ENCODE measurements at places on chromosomes 13 and 19.
A peak's percentile ranks its signal among the peaks of the same experiment; 100 is the strongest.

DNA sequence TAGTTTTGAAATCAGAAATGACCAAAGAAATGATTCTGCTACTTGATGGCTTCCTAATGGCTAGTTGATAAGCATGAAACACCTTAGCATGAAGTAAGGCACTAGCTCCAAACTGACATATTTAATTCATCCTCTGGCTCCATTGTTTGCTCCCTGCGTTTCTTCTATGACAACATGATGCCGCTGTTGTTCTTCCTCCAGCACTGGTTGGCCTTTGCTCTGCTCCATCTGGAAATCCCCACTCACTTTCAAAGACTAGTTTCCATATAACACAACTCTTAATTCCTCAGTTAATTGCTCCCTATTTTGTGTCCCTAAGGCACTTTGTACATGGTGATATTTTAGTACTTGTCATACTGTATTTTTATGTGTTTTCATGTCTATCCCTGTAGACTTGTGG, 151.6 kb downstream of the GPC6 start:
- DNase-seq: no peak

GRCh38 chr13:27044837-27045570, 126.6 kb downstream of the USP12 start:
- DNase-seq: no peak

DNA sequence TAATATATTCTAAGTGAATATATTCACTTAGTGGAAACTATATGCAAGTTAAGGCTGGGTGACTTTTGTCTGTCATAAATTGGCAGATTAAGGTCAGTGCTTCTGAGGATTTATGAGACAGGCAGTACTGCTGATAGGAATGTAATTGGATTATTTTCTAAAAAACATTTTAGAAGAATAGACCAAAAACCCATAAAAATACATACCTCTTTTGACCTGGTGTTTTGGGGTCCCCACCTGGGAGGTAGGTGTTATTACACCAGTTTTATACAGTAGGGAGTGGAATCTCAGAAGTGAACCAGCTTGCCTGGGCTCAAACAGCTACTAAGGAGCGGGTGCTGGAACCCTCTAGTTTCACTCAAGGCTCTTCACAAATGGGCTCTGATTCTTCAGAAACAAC, 25.3 kb downstream of the COG3 start:
- DNase-seq: no peak

GRCh38 chr19:6352381-6353165, 8.8 kb upstream of the CLPP start:
- DNase-seq: no peak

DNA sequence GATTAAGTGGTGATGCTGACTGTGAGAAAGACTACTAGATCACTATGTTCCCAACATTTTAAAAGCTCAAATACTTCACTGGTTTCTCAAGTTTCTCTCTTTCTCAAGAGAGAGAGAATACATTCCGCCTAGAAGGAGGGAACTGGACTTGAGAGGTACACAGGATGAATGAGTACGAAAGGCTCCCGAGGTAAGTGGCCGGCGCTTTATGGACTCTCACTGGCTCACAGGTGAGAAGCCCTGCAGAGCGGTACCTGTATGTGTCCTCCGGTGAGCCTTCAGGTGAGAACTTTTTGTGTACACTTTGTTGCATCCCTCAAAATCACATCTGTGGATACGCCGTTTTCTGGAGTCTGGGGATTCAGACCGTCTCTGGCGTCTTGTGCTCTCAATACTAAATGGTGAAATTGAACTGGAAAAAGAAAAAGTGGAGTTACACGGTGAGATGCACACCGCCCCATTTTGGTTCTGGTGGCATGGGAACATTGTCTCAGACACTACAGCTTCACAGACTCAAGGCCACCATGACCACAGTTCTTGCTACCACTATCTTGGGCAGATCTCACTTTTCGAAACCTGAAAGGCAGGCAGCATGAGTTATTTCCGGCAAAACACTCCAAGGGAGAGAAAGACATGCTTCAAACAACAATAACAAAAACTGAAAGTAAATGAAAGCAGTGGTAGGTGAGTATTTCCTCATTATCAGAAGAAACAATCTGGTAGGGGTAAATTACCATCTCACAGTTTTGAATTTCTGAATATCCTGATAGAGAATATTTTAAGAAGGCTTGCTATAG, 418.9 kb downstream of the KLF12 start:
- no peak for DNase-seq

DNA sequence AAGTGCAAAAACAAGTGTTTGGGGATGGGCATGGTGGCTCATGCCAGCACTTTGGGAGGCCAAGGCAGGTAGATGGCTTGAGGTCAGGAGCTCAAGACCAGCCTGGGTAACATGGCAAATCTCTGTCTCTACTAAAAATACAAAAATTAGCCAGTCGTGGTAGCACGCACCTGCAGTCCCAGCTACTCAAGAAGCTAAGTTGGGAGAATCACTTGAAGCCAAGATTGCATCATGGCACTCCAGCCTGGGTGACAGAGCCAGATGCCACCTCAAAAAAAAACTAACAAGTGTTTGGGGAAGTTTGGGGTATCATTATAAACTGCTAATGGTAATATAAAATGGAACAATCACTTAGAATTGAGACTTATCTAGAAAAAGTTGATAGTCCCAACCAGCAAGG, 24.6 kb downstream of the XPO4 start:
- DNase-seq: no peak

- DNase-seq: no peak
These were observed 82.7 kb downstream of the FOXO1 start for GRCh38 chr13:40583738-40584137.

- no peak for DNase-seq
These were observed 8.4 kb upstream of the PRR19 start for GRCh38 chr19:42293540-42293939.

GRCh38 chr19:17482877-17483604, 12.7 kb downstream of the SLC27A1 start:
- no peak for DNase-seq

DNA sequence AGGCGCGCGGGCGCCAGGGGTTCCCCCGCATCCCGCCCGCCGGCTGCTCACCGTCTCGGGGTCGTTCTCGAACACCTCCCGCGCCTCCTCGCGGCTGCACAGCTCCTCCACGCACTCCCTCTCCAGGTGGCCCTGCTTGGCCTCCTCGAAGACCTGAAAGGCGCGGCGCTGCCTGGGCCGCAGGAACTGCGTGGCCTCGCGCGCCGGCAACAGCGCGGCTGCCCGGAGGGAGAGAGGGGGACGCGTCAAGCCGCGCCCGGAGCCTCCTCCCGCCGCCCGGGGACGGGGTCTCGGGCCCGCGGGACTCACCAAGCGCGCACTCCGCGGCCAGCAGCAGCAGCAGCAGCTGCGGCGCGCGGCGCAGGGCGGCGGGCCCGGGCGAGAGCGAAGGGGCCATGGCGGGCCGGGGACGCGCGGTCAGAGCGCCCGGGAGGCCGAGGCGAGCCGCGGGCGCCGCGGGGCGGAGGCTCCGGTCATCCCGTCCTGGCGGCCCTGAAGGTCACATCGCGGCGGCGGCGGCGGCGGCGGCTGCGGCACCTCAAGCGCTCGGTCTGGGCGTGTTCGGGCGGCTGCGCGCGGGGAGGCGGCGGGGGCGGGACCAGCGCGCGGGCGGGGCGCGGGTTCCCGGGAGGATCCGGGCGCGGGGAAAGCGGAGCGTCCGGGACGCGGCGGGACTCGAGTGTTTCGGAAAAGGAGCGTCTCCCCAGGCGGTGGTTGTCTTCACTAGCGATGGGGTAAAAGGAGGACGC, at the start of gene GAS6:
Gene GAS6 (minus strand): TSS at position 553 of the 749 bp plus-strand sequence. CDS start 156 bp downstream, at position 397.
- DNase-seq: peak; percentile 34

DNA sequence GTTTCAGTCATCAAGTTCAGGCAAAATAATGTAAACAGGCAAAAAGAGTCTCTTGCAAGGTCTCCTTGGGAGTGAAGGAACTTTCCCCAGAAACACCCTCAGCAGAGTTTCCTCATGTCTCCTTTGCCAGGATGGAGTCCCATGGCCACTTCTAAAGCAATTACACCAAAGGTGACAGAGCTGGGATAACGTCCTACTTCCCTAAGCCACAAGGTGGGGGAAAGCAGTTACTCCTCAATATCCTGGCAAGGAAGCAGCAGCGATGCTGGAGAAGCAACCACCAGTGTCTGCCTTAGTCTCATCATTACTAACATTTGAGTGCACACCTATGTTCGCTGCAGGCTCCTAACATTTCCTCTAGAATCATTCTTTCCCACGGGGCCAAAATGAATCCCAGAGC, 88.6 kb downstream of the UBL3 start:
- no peak for DNase-seq

DNA sequence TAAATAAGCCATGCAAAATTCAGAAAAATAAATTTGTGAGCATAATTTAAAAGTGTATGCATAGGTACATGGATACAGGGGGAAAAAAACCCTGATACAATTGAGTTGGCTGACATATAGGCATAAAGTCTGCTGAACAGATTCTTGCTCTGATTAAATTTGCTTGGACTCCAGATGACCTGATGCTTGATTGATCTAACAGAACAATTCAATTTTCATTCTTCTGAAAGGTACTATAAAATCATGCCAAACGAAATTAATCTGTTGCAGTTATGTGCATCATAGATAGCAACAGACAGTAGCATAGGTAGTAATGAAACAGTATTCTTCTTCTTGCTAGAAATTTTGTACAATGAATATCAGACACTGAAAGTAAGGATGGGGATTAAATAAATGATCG, 578.2 kb upstream of the SLITRK6 start:
- no peak for DNase-seq

GRCh38 chr19:9947441-9947840, 11.1 kb upstream of the OLFM2 start:
- no peak for DNase-seq

- no peak for DNase-seq
These were observed 7.9 kb upstream of the TMPRSS9 start for GRCh38 chr19:2352121-2352520.

DNA sequence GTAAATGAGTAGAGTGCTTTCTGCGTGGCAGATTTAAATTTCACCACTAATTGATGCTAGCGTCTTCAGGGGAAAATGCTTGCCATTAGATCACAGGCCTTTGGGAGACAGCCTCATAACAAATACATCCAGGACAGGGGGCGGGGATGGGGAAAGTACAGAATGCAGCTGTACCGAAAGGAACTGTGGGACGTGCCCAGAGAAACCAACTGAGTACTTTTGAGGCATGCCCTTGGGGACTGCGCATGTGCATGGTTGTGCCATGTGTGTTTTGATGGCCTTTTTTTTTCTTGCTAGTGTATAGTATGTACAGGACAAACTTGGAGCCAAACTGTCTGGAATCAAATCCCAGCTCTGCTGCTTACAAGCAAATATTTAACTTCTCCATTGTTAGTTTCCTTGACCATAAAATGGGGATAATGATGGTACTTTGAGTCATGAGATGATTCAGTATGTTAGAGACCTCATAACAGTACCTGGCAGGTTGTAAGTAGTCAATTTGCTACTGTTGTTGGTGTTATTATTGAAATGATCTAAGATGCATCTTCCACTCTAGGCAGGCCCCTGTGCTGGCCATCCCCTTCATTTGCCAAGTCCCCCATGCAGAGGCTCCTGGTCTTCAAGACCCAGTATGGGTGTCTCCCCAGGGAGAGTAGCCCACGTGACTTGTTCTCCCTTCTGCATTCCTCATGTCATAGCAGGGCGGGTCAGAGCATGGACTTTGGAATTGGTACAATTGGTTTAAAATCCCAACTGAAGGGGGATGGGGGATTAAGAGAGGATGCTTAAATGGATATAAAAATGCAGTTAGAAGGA, 68.3 kb upstream of the NPAS1 start:
- no peak for DNase-seq

DNA sequence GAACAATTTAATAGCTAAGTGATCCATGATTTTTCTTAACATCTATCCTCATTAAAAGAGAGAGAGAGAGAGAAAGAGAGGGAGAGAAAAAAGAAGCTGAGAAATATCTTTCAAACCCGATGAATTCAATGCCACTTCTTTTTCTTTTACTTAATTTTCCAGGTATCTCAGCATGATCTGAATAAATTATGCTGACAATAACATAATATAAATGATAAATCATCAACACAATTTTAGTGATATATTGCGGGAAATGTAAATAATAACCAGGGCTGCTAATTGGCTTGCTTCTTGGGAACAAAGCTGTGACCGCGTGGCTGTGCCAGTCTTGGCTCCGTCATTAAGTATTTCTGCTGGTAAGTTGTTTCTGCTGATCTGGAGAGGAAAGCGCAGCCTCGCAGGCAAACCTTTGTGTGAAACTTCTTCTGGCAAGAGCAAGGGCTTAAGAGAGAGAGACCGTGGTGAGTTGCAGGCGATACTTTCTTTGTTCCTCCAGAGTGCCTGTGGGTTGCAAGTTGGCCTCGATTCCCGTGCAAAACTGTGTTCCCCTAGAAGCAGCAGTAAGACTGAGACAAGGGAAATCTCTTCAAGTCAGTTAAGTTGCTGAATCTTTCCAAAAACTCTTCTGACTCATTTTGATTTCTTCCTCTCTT, 489.1 kb upstream of the TSHZ3 start:
- no peak for DNase-seq

GRCh38 chr19:29001141-29001581, 211.8 kb downstream of the UQCRFS1 start:
- DNase-seq: no peak

- DNase-seq: no peak
These were observed 173.0 kb downstream of the OLFM4 start for GRCh38 chr13:53201454-53202225.

- DNase-seq: no peak
These were observed 655.0 kb downstream of the OLFM4 start for GRCh38 chr13:53683608-53684007.

- DNase-seq: peak; percentile 70
These were observed 94.0 kb downstream of the KLF12 start for GRCh38 chr13:74040200-74040599.

GRCh38 chr13:113489549-113490495, 689 bp downstream of the DCUN1D2 start:
- peak; percentile 60 for DNase-seq

DNA sequence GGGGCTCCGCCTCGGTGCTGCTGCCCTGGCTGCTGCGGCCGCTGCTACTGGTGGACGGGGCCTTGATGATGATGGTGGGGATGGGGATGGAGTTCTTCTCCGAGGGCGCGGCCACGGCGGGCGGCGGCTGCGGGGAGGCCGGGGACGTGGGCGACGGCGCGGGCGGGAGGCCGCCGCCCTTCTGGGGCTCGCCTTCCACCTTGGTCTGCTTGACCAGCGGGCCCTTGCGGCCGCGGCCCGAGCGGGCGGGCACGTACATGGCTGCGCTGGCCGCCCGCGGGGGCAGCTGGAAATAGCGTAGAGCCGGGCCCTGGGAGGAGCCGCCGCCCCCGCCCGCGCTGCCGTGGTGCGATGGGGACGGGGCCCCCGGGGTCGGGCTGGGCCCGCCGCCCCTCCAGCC, 19.2 kb downstream of the C19orf81 start:
- DNase-seq: no peak
